ENCODE measurements at places on chromosomes 12 and 14.

DNA sequence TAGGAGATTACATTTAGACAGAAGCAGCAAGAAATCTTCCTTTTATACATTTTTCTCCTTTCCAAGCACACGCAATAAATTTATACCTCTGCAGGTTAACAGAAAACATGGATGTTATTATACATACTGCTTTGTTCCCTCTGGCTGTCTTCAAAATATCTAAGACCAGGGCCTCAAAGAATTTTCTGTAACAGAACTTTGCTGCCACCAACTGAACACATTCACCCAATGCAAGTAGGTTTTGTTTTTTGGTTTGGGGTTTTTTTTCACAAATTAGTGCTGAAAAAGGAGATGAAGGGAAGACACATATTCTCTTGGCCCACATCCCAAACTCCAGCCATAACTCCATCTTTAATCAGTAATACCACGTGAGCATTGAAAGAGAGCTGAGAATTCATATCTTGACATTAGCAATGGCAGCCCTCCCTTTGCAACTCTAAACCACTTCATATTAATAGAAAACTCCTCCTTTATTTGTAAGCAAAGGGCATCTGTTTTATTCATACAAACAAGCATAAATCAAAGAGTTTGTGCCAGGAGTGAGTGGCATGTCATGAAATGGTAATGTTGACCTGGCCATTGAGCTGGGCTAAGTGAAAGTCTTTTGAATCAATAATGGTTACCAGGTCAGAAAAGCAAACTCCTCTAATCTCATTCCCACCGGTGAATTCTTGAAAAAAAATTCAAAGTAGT lies 150.8 kb upstream of the FSCB start:
- DNase-seq, result no peak

GRCh38 chr12:55935738-55936151 lies 4.8 kb downstream of the DGKA start:
- DNase-seq, result no peak

DNA sequence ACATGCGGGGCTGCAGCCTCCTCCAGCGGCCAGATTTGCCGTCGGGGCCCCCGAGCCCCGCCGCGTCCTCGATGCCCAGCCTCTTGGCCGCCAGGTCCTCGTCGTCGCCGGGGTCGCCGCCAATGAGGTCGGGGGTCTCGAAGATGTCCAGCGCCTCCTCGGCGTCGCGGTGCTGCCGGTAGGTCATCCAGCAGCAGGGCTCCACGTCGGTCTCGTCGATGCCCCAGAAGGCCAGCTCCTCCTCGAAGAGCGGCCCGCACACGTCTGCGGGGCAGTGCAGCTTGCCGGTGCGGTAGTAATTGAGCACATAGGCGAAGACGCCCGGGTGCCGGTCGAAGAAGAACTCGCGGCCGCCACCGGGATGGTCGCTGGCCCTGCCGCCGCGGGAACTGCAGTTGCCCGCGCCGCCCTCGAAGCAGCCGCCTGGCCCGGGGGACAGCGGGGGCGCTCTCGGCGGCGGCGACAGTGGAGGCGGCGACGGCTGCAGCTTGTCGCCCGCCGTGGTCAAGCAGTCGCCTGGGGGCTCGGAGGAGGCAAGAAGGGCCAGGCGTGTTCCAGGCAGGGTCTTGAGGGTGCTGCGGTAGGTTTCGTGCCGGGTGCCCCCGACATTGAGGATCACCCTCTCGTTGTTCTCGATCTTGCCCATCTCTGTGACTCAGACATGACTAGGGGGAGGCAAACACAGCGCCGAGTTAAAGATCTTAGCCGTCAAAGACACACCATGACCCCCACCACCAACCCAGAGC lies 2.1 kb downstream of the KCNC2 start:
- DNase-seq, result peak; percentile 81

GRCh38 chr14:73239393-73240241 lies 2.3 kb downstream of the PAPLN start:
- no peak for DNase-seq

DNA sequence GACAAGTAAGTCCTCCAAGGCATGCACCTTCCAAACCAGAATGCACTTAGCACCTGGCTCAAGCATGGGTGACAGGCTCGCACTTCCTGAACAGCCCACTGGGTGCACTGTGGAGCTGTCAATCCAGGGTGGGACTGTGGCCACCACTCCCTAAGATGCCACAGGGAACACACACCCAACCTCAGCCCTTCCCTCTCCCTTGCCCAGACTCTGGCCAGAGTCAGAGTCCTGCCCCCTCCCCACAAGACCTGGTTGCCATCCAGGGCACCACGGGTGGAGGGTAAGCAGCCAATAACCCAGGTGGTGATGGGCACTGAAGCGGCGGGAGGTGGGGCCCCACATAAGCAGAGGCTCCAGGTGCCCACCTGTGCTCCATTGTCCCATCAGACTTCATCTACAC lies 160.6 kb downstream of the MYRFL start:
- no peak for DNase-seq

DNA sequence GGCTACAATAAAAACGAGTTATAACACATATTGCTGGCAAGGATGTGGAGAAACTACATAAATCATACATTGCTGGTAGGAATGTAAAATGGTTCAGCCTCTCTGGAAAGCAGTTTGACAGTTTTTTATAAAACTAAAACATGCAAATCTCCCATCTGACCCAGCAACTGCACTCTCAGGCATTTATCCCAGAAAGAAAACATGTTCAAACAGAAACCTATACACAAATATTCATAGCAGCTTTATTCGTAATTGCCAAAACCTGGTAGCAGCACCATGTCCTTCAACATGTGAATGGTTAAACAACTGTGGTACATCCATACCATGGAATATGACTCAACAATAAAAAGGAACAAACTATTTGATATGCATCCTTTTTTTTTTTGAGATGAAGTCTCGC lies 10.1 kb upstream of the TMCC3 start:
- DNase-seq, result no peak

DNA sequence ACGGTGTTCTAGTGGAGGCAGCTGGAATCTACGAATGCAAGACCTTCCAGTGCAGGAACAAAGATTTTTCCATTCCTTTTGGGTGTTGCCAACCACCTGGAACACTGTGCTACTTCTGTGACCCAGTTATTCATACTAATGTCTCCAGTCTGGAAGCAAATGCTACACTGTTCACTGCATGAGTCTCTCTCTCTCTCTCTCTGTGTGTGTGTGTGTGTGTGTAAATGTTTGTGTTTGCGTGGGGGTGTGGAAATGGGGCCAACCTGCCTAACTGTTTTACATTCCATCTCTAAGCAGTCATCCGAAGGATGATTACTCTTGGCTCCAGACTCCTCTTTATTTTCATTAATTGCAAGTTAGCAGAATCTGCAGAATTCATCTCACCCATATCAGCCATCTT lies 29.9 kb upstream of the YBX3 start:
- DNase-seq, result no peak

- DNase-seq, result no peak
Observed at GRCh38 chr12:9509464-9510161, 98.1 kb downstream of the KLRB1 start.

GRCh38 chr14:75831455-75831854 lies 150.3 kb downstream of the TGFB3 start:
- DNase-seq, result no peak

DNA sequence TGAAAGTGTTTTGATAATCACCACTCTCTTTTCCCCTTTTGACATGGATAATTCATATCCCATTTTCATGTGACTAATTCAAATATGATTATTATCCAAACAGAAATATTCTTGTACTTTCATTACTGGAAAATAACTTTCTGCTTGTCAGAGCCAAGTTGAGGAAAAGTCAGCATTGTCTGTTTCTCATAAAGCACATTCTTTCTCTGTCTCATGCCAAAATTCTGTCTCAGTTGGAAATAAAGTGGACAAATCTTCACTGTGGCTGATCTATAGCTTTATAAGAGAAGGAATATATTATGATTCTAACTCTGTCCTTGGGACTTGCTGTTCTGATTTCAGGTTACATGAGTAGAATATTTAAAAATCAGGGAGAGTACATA lies 22.7 kb upstream of the PRICKLE1 start:
- no peak for DNase-seq

- no peak for DNase-seq
Observed at GRCh38 chr12:51863363-51863932, 14.9 kb upstream of the FIGNL2 start.

DNA sequence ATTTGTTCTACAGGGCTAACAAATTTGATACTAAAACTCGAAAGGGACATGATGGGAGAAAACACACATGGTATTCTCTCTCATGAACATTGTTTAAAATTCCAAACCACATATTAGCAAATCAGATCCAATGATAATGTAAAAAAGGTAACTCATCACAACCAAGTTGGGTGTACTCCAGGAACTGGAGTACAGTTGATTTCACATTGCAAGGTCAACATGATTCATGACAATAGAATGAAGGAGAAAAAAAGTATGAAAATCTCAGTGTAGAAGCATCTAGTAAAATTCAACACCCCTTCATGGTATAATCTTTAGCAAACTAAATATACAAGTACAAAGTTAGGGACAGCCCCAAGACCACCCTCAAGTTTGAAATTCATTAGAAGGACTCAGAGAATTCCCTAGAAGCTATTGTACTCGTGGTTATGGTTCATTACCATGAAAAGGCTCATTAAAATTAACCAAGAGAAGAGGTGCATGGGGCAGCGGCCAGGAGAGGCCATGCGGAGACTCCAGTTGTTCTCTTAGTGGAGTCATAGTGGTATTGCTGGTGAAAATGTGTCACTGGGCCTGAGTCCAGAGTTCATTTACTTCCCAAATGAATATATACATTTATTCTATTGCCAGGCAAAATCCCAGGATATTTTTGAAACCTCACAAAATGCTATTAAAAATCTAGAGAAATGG lies 3.1 kb upstream of the CDCA4 start:
- no peak for DNase-seq

DNA sequence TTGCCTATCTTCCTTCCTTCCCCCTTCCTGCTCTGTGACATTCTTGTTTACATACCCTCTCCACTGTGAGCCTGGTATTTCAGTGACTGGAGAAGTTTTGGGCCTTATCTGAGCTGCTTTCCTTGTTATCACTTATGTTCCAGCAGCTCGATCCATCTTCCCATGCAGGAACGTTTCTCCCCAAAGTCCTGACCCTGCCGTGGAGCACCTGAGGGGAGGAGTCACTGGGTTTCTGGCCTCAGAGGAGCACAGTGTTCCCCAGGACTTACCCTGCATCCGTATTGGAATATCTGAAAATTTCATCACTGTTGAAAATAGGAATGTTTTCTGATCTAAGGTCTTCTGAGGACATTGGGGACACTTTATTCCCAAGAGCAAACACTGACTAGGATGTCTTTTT lies 141.8 kb downstream of the CACNA1C start:
- no peak for DNase-seq

DNA sequence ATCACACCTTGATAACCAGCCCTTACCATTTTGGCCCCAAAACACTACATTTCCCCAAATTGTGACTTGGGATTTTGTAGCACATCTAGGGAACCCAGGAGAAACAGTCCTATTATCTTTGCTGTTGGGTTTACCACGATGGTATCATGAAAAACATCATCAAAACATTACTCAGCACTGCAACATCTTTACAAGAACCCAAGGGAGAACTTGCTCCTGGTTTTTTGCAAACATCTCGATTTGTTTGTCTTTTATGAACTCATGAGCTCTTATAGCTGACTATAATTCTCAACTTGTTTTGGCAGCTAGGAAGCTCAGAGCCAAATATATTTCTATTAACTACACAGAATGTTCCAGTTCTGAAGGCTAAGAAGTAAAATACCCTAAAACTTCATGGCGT lies 65.7 kb downstream of the TBX5 start:
- no peak for DNase-seq

DNA sequence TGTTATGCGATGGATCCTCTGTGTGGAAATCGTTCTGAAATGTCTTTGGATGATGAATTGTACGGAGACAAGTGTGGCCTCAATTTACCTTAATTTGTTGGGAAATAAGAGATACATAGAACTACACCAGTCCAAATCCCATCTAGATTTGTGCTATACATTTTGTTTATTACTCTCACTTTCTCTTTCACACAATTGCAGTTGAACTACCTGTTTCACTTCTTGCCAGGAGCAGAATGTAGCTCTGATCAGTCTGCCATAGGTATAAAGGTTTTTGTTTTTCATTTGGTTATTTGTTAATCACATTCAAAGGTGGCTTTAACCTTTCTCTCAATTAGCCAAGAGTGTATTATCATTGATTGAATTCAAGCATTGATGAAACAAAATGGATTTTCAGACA lies 268.2 kb downstream of the SNAPC1 start:
- no peak for DNase-seq

DNA sequence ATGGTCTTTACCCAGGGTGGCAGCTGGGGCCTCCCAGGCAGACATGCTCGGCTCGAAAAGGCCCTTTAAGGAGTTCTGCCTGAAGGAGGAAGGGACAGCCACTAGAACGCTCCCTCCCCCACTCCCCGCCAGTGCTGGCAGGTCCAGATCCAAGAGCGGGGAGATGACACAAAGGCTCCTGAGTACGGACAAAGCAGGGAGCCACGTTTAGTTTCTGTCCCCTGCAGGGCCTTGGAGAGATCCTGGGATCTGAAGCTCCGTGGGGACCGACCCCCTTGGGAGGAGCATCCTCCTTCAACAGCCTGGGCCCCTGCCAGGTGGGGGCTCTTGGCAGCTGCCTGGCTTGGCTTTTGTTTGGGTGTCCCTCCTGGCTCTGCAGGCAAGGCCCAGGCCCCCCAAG lies 89.7 kb downstream of the ESRRB start:
- no peak for DNase-seq

GRCh38 chr14:100328495-100329163 lies 5.5 kb downstream of the SLC25A47 start:
- no peak for DNase-seq

- no peak for DNase-seq
Observed at GRCh38 chr14:97137705-97138104, 340.5 kb downstream of the VRK1 start.

DNA sequence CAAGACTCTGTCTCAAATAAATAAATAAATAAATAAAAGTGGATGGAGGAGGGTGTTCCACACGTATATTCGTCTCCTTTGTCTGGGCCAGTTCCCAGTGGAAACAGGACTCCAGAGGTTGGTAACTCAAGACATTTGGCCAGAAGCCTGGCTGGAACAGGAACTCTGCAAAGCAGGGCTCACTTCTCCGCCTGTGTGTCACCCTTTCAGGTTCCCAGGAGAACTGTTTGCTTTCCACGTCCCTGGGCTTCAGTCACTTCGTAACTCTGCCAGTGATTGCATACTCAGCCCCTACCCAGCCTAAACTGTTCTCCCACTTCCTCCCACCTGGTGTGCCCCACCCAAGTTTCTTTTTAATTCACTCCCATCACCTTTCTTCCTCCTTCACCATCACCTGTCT lies 7.0 kb upstream of the UBE2N start:
- no peak for DNase-seq

- no peak for DNase-seq
Observed at GRCh38 chr12:1073652-1074051, 82.6 kb downstream of the ERC1 start.

DNA sequence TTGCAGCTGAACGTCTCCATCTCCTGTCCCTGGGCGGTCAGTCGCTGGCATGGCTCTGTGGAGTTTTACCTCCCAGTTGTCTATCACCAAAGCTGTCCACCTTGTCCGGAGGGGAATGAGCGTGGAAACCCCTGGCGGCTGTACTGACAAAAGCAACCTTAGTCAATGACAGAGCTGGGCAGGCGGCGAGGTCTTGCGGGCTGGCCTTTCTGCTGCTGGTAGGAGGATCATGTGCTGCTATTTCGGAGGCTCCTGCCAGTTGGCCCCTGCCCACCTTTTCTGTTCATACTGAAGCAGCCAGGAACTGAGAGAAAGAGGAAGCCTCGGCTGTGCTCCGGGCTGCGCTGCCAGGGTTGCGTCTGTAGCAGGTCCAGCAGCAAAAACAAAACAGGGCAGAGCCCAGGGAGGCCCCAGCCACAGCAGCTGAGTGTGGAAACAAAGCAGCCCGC lies 57.7 kb downstream of the HMGA2 start:
- no peak for DNase-seq

GRCh38 chr12:64459394-64459891 lies 7.5 kb downstream of the TBK1 start:
- DNase-seq, result no peak

Data from vagina (tissue), 2 donors.